Anterior cingulate cortex (tissue), 58 donors: ENCODE measurements at places on chromosomes 7 and 10.

- DNase-seq = peak; percentile 54
These were observed 2.0 kb downstream of the ZNF503 start for GRCh38 chr10:75399461-75400162.

GRCh38 chr10:94104316-94105000, 110.7 kb downstream of the PLCE1 start:
- DNase-seq = no peak

DNA sequence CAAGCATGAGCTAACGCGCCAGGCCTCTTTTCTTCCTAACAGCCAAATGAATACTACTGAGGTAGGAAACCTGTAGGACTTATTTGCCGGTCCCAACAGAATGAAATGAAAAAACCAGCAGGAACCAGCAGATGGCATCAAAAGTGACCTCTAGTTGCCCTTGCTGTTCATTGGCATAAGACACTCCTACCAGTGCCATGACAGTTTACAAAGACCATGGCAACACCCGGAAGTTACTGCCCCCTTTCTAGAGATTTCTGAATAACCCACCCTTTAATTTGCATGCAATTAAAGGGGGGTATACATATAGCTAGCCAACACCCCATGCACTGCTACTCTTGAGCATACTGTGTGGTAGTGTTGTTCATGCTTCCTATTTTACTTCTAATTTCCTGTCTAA, 65.2 kb downstream of the ATE1 start:
- no peak for DNase-seq

- no peak for DNase-seq
These were observed 437.3 kb downstream of the SORCS1 start for GRCh38 chr10:106727170-106727569.

GRCh38 chr7:141974831-141975230, 1.3 kb upstream of the TAS2R38 start:
- no peak for DNase-seq

- DNase-seq = no peak
These were observed 103.7 kb downstream of the ZNF92 start for GRCh38 chr7:65477326-65477725.

DNA sequence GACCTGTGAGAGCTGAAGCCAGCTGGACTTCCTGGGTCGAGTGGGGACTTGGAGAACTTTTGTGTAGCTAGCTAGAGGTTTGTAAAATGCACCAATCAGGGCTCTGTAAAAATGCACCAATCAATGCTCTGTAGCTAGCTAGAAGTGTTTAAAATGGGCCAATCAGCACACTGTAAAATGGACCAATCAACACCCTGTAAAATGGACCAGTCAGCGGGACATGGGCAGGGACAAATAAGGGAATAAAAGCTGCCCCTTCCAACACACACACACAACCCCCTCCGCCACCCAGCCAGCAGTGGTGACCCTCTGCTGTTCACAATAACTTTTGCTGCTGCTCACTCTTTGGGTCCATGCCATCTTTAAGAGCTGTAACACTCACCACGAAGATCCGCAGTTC, 7.1 kb downstream of the ZNF511 start:
- no peak for DNase-seq

DNA sequence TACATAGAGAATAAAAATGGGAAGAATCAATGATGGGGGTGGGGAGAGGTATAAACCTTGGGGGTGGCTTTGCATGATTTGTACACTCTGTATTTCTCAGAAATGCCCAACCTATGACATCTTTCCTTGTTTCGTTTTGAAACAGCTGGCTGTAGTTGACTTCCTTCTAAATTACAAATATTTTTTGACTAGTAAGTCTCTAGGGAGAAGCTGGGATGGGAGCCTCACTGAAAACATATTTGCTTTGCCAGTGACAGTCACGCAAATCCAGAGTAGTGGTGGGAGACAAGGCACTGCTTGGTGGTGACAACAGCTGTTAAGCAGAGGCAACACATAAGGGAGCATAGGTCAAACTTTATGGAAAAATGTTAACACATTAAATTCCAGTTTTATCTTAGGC, 440.5 kb downstream of the SEMA3D start:
- DNase-seq = no peak
